H4 (cell line): ENCODE measurements at places on chromosomes 5 and 9.

DNA sequence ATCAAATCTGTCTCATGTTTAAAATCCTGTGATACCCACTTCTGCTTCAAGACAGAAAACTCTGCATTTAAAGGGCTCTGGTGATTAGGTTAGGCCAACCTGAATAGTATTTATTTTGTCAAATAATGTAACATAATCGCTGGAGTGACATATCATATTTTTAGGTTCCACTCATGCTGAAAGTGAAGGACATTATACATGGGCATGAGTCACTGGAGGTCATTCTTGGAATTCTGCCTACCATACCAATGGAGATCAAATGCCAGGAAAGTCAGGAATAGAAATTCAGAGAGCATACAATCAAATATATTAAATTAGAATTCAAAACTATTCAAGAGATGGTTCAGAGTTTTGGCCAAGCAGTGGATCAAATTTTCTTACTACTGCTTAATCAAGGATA is 97.1 kb upstream of the PRSS3 start:
- DNase-seq = no peak

DNA sequence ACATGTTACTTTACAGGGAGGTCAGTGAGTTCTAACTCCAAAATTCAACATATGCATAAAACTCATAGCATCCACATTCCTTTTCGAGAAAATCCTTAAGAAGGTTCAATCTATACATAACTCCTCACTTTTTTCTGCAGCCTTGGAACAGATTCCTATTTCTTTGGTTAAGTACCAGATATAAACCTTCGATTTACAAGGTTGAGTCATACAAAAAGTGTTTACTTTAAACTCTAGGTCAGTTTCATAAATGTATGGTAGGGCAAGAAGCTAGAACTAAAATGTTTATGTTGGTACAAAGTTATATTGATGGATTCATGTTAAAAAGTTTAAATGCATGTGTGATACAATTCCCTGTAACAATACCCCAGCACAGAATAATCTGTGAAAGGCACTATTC is 19.4 kb downstream of the CDKN2AIPNL start:
- no peak for DNase-seq

- no peak for DNase-seq
Measured at GRCh38 chr9:130328349-130328801, 62.8 kb downstream of the HMCN2 start.

- no peak for DNase-seq
Measured at GRCh38 chr9:131116281-131117120, 8.9 kb upstream of the NUP214 start.

DNA sequence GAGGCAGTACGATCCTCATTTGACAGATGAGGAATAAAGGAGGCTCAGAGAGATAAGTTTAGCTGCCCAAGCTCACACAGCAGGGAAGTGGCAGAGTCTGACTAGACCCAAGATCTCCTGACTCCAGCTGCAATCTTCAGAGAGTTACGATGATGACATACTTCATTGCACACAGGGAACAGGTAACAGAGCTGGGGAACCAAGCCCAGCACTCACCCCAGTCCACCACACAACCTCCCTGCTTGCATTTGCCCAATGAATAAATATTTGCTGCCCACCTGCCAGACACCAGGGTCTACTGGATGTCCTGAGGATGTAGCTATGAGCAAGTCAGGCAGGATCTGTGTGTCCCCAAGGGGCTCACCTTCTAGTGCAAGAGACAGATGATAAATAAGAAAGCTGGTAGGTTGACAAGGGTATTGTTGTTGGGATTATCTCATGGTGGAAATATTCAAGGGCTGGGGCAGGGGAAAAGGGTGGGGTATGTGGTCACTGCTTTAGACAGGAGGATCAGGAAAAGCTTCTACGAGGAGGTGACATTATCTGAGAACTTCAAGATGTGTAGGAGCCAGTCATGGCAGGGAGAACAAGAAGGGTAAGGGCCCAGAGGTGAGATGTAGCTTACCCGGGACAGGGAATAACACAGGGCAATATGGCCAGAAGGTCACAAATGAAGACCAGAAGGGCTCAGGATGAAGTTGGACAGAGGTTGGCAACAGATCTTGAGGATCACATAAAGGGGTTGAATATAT is 28.6 kb upstream of the CPEB4 start:
- no peak for DNase-seq

DNA sequence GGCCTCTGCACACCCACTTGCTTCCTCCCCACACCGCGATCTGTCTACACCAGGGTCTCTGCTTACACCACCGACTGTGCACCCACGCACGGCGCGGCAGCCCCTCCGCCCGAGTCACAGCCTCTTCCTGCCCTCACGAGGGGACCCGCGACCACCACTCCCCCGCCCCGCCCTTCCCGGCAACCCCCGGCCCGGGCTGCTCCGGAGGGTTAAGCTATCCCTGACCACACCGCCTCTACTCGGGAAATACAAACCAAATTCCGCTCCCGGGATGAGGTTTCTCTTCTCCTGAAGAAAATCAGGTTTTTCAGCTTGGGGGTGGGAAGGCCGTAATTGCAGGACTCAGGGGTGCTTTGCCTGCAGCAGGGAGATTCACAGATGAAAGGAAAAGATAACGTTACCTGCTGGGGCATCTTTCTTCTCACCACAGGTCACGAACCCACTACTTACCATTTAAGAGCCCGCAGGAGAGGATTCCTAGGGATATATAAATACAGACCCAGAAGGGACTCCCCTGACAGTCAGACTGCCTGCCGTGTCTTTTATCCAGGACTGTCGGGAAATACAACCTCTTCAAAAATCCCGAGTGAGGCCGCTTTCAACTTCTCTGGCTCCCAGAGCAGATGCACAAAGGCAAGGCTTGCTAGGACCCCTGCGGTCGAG is 63.5 kb downstream of the ROR2 start:
- no peak for DNase-seq

GRCh38 chr9:137817236-137818200 is 60.1 kb upstream of the CACNA1B start:
- no peak for DNase-seq

DNA sequence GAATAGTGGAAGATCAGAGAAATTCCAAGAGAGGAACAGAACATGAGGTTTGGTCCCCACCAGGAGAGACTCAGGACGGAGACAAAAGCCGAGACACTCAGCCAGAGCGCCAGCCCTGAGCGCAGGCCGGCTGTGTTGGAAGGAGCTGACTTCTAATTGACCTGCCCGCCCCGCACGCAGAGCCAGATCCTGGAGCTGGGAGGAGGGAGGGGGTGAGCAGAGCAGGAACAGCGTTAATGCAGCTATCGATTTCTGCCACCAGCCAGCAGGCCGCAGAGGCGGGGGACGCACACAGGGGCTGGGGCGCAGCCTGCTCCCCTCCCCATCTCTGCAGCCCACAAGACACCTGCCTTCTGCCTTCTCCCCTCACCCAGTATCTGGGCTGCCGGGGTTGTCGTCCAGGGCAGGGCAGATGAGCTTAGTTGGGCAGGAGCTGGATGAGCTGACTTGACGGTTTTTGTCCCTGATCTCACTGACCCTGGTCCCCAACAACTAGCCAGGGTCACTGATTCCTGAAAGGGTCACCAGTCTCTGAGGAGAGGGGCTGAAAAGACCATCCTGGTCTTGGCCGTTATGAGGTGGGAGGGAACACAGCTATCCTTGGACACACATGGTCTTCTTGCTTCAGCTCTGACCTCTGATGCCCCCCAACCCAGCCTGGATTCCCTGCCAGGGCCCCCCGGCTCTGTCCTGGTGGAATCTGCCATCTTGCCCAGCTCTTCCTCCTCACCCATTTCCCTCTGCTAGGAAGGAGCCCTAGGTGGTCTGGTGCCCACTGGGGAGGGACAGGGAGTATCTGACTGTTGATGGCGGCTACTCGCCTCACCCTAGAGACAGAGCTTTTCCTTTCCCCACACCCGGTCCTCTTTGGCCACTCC is 29.8 kb downstream of the CXXC5 start:
- no peak for DNase-seq

GRCh38 chr9:118896324-118897000 is 472.8 kb downstream of the BRINP1 start:
- no peak for DNase-seq

- no peak for DNase-seq
Measured at GRCh38 chr9:90864779-90865178, 63.2 kb downstream of the SYK start.

DNA sequence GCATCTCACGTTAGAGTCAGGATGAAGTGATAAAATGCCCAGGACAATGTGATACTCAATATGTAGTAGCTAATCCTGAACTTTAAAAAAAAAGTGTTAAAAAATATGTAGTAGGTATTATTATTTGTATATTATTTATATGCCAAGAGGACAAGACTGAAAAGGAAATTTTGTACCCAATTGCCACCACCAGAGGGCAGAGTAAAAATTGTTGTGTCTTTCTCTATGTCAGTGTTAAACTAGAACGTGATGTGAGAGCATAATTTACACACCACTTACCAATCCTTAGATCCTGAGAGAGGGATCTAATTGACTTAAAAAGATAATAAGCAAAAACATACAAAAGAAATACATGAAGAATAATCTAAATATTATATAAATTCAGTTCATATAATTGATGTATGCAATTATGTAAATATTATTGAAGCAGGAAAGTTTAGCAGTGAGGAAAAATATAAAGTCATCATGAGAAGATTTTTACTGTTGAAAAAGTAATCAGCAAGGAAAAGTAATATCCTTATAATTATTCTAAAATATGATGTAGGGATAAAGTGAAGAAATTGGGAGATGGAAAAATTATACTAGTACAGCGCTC is 288.9 kb downstream of the RAB3C start:
- peak; percentile 36 for DNase-seq
